ENCODE measurements at places on chromosomes 5 and 9. TPM values are rescaled to one million over a fixed set of nuclear protein-coding genes. Genes with fewer than 3 reads are reported as not detected.

GRCh38 chr5:118325931-118326330, 662.4 kb downstream of the DTWD2 start:
- no peak for DNase-seq

SPINK6 gene
- not detected for total RNA-seq

GRCh38 chr5:100771181-100771580, 131.9 kb downstream of the ST8SIA4 start:
- DNase-seq: no peak

LCN9 gene
- not detected for total RNA-seq

HSDL2 gene
- total RNA-seq: 135 TPM

RASEF gene
- 0.14 TPM for total RNA-seq

DNA sequence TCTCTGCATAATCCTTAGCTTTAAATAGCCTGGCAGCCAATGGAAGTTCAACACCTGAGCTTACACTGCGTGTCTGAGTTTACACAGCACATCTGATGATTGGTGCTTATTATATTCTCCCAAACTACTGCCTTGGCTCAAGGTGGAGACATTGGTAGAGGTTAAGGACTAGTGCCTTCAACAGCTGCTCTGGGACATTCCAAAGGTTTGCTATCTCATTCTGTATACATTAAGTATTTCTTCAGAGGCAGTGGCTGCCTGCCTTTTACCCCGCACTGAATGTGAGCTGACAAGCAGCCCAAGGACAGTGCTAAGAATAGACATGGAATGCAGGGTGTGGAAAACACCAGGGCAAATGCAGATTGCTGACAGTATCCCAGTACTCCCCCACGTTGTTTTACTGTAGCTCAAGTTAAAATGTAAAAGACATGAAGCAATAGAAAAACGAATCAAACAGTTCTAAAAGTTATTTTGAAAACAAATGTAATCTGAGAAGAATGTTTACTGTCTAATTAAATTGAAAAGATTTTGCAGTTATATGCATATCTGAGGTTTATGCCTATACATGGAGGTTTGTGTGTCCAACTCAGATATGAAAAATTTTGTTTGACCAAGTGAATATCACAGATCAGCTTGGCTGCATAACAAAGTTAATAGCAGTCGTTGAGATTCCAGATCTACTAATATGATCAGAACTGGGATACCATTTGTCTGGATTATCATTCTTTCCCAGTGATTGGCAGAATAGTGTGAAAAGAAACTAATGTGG, 1.8 kb downstream of the HSPB3 start:
- no peak for DNase-seq

GRCh38 chr9:131697097-131697496, 42.8 kb downstream of the RAPGEF1 start:
- DNase-seq: no peak

- peak; percentile 72 for DNase-seq
These were observed 1.3 kb upstream of the NIPBL start for GRCh38 chr5:36875051-36875789.

DNA sequence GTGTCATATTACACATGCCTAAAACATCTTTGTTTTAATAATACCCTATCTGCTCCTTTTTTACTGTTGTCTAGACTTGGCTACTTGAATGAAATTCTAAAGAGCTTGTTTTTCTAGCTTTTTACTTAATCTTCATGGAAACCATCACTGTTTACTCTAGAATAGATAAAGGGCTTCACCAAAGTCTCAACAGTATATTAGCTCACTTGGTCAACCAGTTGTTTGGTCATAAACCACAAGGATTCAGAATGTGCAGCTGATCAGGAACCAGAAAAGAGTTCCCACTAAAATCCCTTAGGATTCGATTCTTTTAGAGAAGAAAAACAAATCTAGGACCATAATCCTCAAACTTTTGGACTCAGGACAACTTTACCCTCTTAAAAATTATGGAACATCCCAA, 38.0 kb downstream of the CDO1 start:
- no peak for DNase-seq

LOX gene
- total RNA-seq: 0.84 TPM

ADCY2 gene
- not detected for total RNA-seq

GRCh38 chr9:79012561-79012960, 559.2 kb upstream of the TLE4 start:
- DNase-seq: no peak

F2RL1 gene
- total RNA-seq: 3.8 TPM

PCDHB7 gene
- total RNA-seq: 0.08 TPM

CA9 gene
- 0.47 TPM for total RNA-seq

GALNT12 gene
- 1.4 TPM for total RNA-seq

DNA sequence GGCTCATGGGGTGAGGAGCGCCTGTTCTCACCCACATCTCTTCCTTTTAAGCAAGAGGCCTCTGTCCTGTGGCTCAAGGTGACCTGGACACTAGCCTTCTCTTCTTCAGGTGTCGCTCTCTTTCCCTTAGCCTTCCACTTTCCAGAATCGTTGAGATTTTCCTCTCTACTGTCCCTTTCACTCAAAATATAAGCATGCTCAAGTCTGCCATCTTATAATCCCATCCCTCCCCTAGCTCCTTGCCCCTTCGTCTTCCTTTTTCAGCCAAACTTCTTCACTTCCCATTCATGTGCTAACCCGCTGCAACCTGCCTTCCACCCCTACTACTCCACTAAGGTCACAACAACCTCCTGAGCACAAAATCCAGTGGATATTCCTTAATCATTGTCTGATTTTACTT, 13.1 kb downstream of the PTGR1 start:
- DNase-seq: no peak

GRCh38 chr9:133990366-133991213, 1.5 kb downstream of the VAV2 start:
- peak; percentile 71 for DNase-seq

DNA sequence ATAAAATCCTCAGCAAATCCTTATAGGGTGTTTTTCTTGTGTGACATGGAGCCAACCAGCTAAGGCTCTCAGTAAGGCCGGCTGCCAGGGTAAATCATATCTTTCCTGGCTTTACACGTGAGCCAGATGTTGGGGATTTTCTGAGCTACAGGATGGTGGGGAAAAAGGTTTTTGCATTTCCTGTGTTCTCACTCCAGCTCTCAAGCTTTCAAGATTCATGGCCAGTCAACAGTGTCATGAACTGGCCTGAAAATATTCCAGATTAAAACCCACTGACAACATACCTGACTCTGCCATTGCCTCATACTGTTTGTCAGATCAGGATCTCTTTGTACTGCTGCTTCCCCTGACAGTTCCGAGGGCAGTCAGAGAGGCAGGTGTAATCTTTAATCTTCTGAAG, 306.9 kb downstream of the GLIS3 start:
- DNase-seq: no peak

HCN1 gene
- under 0.01 TPM for total RNA-seq

GRM6 gene
- total RNA-seq: not detected

FGD3 gene
- 6.2 TPM for total RNA-seq

GRCh38 chr9:72945391-72945790, 7.5 kb downstream of the ALDH1A1 start:
- no peak for DNase-seq

PRSS3 gene
- 1.9 TPM for total RNA-seq

IL7R gene
- 1.5 TPM for total RNA-seq

- no peak for DNase-seq
These were observed 1.5 kb upstream of the MYOZ3 start for GRCh38 chr5:150659360-150660107.

Measured in liver (tissue), 10 donors.